Thoracic aorta (tissue), 2 donors: ENCODE measurements at places on chromosomes 2 and 18.

- H3K4me1 ChIP-seq = no peaks in the 10 kb centered on the region
- no peak for DNase-seq
- no peaks in the 10 kb centered on the region for H3K36me3 ChIP-seq
- no peaks in the 10 kb centered on the region for H3K27me3 ChIP-seq
These were observed 12.8 kb upstream of the SCN9A start for GRCh38 chr2:166388481-166389070.

- peaks cover 79% of the 10 kb centered on the region for H3K4me1 ChIP-seq
- H3K27ac ChIP-seq = peak overlapping the region; percentile 70
- no peak for DNase-seq
- H3K4me3 ChIP-seq = peak overlapping the region; percentile 97
- no peaks in the 10 kb centered on the region for H3K27me3 ChIP-seq
- H3K36me3 ChIP-seq = peaks cover 26% of the 10 kb centered on the region
These were observed 7.8 kb downstream of the FOSL2 start for GRCh38 chr2:28400419-28400818.

- DNase-seq = no peak
- no peaks in the 10 kb centered on the region for H3K4me1 ChIP-seq
- H3K27ac ChIP-seq = no peak overlapping the region
- no peak overlapping the region for H3K4me3 ChIP-seq
- peaks cover 9% of the 10 kb centered on the region for H3K36me3 ChIP-seq
These were observed 30.6 kb upstream of the CEP68 start for GRCh38 chr2:65025453-65026123.

DNA sequence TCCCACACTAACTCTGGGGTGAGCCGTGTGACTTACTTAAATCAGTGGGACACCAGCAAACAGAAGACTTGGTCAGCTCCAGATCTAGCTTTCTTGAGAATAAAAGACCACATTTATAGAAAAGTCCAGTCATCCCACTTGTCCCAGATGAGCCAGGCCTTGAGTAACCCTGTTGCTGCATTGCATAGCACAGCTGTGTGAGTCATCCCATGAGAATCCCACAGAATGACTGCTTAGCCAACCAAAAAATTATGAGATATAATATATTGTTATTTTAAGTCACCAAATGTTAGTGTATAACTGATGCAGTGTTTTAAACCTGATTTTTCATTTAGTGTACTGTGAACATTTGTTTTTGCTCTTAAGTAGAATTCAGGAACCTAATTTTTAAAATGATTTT is 94.2 kb upstream of the FSHR start:
- no peak overlapping the region for H3K27ac ChIP-seq
- H3K4me1 ChIP-seq = no peaks in the 10 kb centered on the region
- no peak overlapping the region for H3K4me3 ChIP-seq

- no peaks in the 10 kb centered on the region for H3K27me3 ChIP-seq
- no peak overlapping the region for H3K27ac ChIP-seq
- no peak for DNase-seq
- H3K4me3 ChIP-seq = no peak overlapping the region
- H3K4me1 ChIP-seq = no peaks in the 10 kb centered on the region
These were observed 1671.8 kb upstream of the SLC39A10 start for GRCh38 chr2:193985272-193985671.

DNA sequence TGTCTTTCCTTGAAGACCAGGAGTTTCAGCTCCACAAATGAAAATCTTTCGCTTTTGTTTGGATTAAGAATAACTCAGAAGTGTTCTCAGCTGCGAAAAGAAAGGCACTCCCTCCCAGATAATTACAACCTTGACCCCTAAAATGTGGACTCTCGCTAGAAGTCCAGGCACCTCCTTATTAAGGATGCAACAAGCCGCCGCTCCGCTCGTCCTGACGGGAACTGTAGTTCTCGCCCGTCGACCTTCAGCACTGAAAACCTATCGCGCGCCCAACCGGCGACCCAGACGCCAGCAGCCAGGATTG is 559 bp downstream of the IMMT start:
- peaks cover 55% of the 10 kb centered on the region for H3K4me1 ChIP-seq
- H3K27me3 ChIP-seq = no peaks in the 10 kb centered on the region
- DNase-seq = no peak
- peak overlapping the region; percentile 100 for H3K27ac ChIP-seq
- H3K36me3 ChIP-seq = no peaks in the 10 kb centered on the region
- peak overlapping the region; percentile 95 for H3K4me3 ChIP-seq

DNA sequence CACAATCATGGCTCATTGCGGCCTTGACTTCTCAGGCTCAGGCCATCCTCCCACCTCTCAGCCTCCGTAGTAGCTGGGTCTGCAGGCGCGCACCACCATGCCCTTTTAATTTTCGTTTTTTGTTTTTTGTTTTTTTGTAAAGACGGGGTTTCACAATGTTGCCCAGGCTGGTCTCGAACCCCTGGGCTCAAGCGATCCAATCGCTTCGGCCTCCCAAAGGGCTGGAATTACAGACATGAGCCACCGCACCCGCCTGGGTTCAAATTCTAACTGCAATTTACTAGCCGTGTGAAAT is 12.3 kb upstream of the DCTN1 start:
- H3K4me1 ChIP-seq = peaks cover 19% of the 10 kb centered on the region
- no peak overlapping the region for H3K27ac ChIP-seq
- DNase-seq = no peak
- H3K27me3 ChIP-seq = no peaks in the 10 kb centered on the region
- H3K36me3 ChIP-seq = no peaks in the 10 kb centered on the region
- H3K4me3 ChIP-seq = peak overlapping the region; percentile 86

- peak overlapping the region; percentile 33 for H3K4me3 ChIP-seq
- H3K27ac ChIP-seq = no peak overlapping the region
- peaks cover 13% of the 10 kb centered on the region for H3K4me1 ChIP-seq
- H3K36me3 ChIP-seq = no peaks in the 10 kb centered on the region
These were observed 2.2 kb downstream of the ONECUT2 start for GRCh38 chr18:57437402-57437765.

DNA sequence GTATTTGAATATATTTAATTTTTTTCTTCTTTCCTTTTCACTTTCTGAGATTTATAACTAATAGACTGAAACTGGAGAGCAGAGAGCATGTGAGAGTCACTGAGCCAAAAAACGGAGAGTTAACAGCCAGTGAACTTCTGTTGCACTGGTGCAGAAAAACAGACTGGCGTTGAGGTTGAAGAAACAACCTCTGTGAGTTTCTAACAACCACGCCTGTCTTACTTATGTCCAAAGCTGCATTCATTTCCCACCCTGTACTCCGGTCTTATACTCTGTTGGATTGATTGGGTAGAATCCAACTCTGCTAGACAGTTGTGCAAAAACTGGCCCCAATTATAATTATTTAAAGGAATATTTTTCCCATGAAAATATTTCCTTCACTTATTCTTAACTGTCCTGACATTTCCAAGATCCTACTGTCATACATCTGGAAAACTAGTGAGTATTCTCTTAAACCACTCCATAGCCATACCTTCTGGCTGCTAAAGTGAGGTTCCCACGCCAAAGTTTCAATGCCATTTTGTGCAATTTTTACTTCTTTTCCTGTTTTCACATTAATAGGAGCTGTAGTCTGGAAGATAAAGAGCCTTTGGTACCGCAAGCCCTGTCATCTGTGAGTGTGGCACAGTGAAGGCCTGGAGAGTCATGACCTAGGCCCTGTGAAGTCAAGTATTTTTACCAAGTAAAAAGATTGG is 9.4 kb downstream of the CYP1B1 start:
- H3K36me3 ChIP-seq = no peaks in the 10 kb centered on the region
- H3K27ac ChIP-seq = no peak overlapping the region
- no peak for DNase-seq
- H3K27me3 ChIP-seq = no peaks in the 10 kb centered on the region
